ENCODE measurements at places on chromosomes 3 and 15. TPM values are rescaled to one million over a fixed set of nuclear protein-coding genes. Genes with fewer than 3 reads are reported as not detected.
A peak's percentile ranks its signal among the peaks of the same experiment; 100 is the strongest.

DNA sequence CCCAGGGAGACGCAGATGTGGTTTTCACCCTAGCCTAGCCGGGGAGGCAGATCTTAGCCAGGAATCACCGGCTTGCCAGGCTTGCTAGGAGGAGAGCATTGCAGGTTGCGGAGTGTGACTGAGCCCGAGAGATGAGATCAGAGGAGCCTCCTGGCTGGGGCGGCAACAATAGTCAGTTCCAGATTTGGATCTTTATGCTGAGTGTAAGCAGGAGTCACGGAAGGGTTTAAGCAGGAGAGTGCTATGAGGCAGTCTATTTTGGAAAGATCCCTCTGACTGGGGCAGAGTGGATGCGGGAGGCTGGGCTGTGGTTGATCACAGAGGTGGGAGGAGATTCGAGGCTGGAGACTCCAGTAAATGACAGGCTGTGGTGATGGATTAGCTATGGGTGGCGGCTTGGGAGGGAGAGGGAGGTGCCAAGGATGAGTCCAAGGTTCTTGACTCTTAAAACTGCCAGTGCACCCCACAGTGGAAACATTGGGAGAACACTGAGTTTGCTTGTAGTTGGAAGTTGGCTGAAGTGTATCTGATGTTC lies 10.4 kb upstream of the BAHD1 start:
- no peak for DNase-seq
- no peaks in the 10 kb centered on the region for H3K36me3 ChIP-seq
- H3K4me3 ChIP-seq = no peak overlapping the region
- no peaks in the 10 kb centered on the region for H3K4me1 ChIP-seq

- H3K4me3 ChIP-seq = no peak overlapping the region
- H3K27me3 ChIP-seq = peaks cover 16% of the 10 kb centered on the region
- peaks cover 3% of the 10 kb centered on the region for H3K4me1 ChIP-seq
- no peak for DNase-seq
Observed at GRCh38 chr3:194967151-194968117, 281.8 kb downstream of the FAM43A start.

DNA sequence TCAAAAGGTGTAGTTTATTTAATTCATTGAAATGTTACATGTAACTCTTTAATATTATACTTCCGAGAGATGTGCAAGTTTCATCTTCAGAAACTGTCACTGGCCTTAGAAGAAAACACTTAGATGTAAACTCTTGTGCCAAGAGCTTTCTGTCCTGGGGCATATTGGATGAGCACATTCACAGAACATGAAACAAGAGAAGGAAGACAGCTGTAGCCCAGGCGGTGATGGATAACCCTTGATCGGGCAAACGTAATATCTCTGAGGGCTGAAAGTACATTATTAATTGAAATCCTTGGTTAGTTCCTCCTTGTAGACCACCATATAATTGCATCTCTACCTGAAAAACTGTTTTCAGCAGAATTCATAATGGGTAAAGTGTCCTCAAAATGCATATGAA lies 67.4 kb downstream of the MECOM start:
- no peak for DNase-seq
- H3K27ac ChIP-seq = no peak overlapping the region
- H3K4me3 ChIP-seq = no peak overlapping the region
- H3K36me3 ChIP-seq = no peaks in the 10 kb centered on the region
- no peaks in the 10 kb centered on the region for H3K27me3 ChIP-seq
- peaks cover 16% of the 10 kb centered on the region for H3K4me1 ChIP-seq

DNA sequence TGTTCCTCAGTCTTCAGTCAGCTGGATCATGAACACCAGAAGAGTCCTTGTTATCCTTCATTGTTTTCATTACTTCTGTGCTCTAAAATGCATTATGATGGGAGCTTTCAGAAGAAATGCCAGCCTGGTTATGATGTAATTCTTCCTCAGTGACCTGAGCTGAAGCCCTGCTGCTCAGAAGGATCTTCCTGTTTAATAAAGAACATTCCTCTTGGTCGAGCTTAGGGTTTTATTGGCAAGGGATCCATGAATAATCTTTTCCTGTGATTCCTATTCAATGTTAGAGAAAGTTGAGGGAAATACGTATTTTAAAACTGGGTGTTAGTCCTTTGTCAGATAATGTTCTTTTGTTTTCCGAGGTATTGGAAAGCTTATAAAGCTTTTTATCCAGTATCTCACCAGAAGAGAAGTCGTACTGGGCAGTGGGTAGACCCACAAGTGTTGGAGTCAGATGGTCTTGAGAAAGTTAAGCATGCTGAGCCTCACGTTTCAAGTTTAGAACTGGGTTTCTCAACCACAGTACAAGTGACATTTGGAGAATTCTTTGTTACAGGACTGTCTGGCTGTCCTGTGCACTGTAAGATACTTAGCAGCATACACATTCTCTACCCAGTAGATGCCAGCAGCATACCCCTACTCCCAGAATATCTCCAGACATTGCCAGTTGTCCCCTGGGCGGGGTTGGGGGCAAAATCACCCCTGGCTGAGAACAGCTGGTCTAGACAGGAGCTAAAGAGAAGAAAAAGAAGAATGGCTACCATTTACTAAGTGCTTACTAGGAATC lies 212.3 kb upstream of the BHLHE40 start:
- H3K27ac ChIP-seq = no peak overlapping the region
- H3K27me3 ChIP-seq = no peaks in the 10 kb centered on the region
- no peak for DNase-seq
- peaks cover 27% of the 10 kb centered on the region for H3K36me3 ChIP-seq
- H3K4me3 ChIP-seq = no peak overlapping the region

DNA sequence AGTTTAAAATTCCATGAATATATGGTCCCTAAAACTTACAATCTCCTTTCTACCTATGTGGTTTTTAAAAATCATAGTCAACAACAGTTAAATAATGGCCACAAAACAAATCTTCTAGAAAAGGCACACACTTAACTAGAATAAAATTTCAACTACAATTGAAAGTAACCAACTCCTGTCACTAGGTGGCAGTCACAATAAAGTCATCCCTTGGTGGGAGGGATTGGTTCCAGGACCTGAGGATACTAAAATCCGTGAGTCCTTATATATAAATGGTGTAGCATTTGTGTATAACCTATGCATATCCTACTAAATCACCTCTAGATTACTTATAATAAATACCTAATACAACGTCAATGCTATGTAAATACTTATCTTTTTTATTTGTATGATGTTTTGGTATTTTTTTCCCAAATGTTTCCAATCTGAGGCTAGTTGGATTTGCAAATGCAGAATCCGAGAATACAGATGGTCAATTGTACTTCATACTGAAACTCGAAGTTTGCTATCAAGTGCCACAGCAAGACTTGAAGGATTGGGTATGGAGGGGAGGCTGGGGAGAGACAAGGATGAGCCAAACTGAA lies 172.6 kb downstream of the FMN1 start:
- no peak for DNase-seq
- peaks cover 43% of the 10 kb centered on the region for H3K4me1 ChIP-seq
- no peak overlapping the region for H3K4me3 ChIP-seq

Gene PLOD2
- total RNA-seq = 208 TPM

DNA sequence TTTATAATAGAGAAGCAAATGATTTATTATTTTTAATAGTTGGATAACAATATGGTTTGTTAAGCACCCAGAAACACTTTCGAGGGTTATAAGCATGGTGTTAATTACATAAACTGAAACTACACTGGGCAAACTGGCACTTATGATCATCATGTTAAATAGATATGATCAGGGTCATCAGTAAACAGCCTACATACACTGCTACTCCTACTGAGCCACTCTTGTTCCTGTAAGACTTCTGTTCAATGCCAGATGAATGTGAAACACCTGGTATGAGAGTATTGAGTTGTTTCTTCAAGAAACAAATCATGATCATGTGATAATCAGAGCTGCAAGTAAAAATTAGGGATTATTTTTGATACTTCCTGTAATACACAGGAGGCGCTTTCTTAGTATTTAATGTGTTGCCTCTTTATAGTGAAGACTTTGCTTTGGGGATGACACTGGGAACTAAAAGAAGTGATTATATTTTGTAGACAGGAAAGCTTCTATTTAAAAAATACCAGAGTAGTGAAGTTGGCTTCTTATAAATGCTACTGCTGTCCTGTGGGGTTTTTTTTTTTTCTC lies 32.3 kb upstream of the UTS2B start:
- no peak for DNase-seq
- peaks cover 33% of the 10 kb centered on the region for H3K36me3 ChIP-seq

GRCh38 chr15:67085237-67085817 lies 19.9 kb downstream of the SMAD3 start:
- no peak overlapping the region for H3K27ac ChIP-seq
- H3K4me1 ChIP-seq = peaks cover 84% of the 10 kb centered on the region

DNA sequence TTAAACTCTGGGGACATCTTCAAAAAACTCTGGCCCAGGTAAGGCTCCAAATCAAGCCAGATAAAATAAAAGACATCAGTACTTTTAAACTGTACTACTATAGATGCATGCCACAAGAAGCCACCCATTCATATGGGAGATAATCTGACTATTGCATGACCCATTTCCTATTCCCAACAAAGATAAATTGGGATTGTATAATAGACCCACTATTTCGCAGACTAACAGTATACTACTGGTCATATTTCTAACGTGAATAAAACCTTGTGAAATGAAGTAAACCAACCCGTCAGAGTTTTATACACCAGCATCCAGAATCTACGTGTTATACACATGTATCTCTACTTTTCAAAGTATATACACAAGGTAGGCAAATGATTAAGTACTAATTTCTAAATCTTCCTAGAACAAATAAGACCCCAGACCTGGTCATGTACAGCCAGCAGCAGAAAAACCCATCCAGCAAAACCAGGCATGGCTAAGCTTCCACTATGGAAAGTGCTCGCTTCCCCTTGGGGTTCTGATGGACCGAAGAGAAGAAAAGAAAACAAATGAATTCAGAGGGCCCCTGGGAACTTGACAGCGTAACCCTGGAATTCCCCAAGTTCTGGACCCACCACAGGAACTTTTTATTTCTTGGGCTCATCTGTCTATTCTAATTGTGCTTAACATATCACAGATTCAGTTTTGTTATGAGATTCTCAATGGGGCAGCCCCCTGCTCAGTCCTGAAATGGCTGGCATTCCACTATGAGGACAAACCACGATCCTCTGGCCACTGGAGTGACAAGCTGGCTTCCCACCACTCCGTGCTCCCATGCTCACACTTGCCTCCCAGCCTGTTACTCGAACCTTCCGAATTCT lies 69.1 kb downstream of the MB21D2 start:
- H3K4me1 ChIP-seq = peaks cover 56% of the 10 kb centered on the region
- H3K4me3 ChIP-seq = no peak overlapping the region
- H3K27ac ChIP-seq = peak overlapping the region; percentile 83

Gene CCR3
- total RNA-seq = not detected

GRCh38 chr3:10778492-10779292 lies 37.3 kb upstream of the SLC6A11 start:
- H3K36me3 ChIP-seq = no peaks in the 10 kb centered on the region
- no peak overlapping the region for H3K4me3 ChIP-seq
- no peak overlapping the region for H3K27ac ChIP-seq

Gene ZNF860
- total RNA-seq = 1.5 TPM

Gene SLC28A1
- not detected for total RNA-seq

All from chondrocyte (in vitro differentiated cells).